Activated CD4-positive, alpha-beta T cell treated with anti-CD3 and anti-CD28 coated beads, Interleukin-2, amount 50 U/mL, for 4 hours (primary cell): ENCODE measurements at places on chromosomes 12 and 14.

- no peak for DNase-seq
Measured at GRCh38 chr14:67441256-67441655, 29.3 kb upstream of the PLEK2 start.

- no peak for DNase-seq
Measured at GRCh38 chr12:120751389-120751788, 25.8 kb downstream of the ACADS start.

DNA sequence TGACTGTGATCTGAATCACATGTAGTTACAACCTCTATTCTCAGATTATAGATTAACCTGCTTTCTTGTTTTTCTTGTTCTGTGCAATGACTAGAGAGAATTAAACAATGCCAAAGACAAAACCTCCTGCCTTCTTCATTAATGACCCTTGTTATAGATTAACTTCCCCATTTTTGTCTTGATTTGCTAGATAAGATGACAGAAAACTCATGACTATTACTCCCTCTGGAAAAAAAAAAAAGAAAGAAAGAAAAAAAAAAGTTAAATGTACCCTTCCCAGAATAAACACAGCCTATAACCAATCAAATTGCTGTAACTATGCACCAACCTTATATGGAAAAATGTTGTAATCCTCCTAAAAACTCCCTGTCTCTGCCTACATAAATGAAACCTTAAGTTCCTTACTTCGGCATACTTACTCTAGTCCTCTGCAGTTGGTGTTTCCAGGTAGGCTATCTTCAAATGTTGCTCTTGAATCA lies 41.1 kb upstream of the PCED1B start:
- DNase-seq, result no peak

DNA sequence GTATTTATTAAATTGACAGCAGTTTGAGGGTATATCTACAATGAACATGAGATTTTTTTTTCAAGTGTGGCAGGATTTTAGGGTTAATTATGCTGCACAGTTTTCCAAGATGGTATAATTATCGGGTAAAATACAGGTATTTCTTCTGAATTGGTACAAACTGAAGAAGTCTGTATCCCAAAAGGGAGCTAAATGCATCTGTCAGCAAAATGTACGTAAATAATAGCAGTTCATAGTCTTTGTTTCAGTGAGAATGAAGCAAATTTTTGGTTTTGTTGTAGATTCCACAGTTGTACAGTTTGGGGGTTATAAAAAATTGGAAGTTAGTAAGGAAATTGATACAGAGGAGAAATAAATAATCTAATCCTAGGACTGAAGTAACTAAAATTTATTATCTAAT lies 63.3 kb downstream of the RAD52 start:
- DNase-seq, result no peak

DNA sequence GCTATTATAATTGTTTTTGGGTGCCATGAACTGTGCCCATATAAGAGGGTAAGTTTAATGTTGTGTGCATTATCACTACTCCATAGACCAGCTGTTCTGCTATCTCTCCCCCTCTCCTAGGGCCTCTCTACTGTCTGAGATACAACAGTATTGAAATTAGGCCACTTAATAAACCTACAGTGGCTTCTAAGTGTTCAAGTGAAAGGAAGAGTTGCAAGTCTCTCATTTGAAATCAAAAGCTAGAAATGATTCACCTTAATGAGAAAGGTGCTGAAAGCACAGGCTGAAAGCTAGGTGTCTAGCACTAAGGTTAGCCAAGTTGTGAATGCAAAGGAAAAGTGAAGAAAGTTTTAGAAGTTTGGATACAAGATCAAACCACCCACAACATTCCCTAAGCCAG lies 168.0 kb downstream of the SLC16A7 start:
- no peak for DNase-seq

DNA sequence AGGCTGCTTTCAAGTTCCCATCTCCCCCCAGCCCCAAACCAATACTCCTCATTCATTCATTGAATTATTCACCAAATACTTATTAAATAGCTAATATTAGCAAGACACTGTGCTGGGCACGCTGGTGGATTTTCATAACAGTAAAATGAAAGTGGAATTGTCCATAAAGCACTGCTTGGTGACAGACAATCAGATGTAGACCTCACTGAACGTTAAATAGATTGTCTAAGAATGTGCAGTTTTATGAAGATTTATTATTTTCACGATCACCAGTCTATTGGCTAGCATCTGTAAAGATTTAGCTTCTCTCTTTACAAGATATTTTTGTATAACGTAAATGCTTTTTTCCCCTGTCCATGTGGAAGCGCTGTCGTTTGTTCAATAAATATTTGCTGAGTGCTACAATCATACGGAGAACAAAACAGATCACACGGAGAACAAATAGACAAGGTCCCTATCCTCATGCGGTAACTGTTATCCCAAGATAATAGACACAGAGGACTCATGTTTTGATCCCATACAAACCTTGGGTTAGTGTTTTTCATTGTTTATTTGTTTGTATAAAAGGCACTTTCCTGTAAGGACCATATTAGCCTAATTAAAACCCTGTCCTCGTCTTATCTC lies 397.6 kb downstream of the BCAT1 start:
- DNase-seq, result no peak

DNA sequence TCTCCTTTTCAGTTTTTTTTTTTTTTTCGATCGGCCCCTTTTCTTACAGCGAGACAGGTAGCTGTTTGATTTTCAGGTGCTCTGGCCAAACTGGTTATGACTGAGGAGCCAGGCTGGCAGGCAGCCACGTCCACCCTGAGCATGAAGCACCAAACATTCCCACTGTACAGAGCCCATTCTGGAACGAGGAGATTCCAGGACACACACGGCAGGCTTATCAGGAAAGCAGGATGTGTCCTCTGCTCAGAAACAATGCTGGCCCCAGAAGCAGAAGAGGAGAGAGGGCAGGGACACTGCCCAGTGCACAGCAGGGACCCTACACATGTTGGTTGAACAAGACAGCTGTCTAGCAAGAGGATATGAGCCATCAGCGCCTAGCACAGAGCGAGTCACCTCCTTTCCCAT lies 3.7 kb upstream of the KRT2 start:
- no peak for DNase-seq

GRCh38 chr12:68667896-68668295 lies 18.9 kb upstream of the NUP107 start:
- no peak for DNase-seq

DNA sequence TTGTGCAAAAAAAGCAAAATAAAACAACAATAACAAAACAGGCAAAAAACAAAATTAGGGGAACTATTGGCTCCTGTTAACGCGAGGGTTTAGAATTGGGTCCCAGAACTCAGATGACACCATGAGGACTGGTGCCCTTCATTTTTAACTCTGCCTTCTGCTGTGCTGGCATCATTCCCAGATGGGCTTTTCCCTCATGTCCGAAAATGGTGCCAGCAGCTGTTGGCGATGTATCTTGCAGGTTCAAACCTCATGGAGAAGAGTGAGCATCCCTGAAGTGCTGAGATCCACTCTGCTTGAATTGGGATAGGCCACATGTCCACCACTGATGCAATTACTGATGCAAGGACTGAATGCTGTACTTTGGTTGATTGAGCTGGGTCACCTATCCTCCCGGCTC lies 61.1 kb downstream of the MYRFL start:
- no peak for DNase-seq

DNA sequence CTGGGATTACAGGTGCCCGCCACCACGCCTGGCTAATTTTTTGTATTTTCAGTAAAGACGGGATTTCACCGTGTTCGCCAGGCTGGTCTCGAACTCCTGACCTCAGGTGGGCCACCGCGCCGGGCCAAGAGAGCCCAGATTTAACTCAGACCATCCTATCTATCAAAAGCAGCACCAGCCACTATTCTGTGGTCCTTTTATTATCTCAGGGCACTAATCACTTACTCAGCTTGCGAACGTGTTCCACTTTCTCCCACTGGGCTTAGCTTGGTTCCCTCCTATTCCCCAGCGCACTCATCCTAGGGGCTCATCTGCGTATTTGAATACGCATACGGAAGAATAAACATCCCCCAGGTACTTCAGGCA lies 16.2 kb upstream of the AACS start:
- no peak for DNase-seq

GRCh38 chr14:54360667-54361066 lies 36.1 kb upstream of the CDKN3 start:
- DNase-seq, result no peak

DNA sequence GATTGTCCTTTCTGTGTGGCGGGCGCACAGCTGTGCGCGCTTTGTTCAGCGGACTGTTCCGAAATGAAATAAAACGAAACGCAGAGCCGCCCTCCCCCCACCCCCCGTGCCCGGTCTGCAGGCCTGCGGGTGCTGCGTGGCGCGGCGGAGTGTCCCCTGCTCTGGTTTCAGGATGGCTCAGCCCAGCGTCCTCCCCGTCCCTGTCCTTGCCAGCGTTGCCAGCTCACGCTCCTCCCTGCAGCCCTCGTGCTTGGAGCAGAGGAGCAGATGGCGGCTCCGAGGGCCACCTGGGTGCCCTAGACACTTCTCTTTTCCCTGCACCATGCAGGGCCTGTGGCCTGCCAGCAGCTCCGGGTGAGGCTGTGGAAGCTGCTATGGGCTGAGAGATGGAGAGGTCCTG lies 17.5 kb upstream of the BEGAIN start:
- no peak for DNase-seq

DNA sequence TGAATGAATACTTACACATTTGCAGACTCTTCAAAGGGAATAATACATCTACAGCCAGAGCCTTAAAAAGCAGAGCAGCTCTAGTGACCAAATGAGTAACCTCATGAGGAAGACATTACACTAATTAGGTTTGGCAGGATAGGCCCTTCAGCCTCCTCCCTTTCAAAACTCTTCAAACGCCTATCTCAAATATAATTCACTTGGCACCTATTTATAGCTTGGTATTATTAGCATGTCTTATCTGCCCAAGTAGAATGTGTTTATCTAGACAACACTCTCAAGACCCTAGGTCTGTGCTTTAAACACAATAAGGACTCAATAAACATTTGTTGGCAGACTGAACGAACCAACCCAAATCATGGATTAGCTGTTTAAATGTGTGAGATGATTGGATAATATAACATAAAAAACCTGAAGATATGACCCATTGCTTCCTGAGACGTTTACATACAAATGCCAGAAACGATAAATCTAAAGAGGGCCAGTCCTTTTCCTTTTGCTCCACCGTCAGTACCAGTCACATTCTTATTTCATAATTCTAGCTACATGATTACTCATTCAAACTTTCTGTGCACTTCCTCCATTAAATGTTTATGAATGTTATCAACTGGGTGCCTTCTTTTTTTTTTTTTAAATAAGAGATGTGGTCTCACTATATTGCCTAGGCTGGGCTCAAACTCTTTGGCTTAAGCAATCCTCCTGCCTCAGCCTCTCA lies 123.3 kb downstream of the CEP83 start:
- DNase-seq, result no peak

DNA sequence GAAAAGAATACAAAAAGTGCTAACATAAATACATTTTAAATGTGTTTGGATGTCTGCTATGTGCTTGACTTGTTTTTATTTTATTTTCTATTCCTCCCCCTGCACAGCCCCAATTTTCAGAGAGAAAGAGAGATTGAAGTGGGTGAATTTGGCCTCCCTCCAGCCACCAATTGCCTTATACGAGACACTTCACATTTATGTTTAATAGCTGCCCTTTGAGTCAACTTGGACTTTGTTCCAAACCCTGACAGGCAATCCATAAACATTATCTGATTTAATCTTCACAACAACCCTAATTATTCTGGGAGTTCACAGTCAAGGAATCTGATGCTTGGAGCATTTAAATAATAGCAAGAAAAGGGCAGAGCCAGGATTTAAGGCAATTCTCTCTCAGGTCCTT lies 161.7 kb downstream of the SLC15A4 start:
- no peak for DNase-seq

GRCh38 chr12:76201758-76202157 lies 117.3 kb upstream of the NAP1L1 start:
- no peak for DNase-seq

GRCh38 chr12:27780612-27781408 lies 774 bp upstream of the MANSC4 start:
- DNase-seq, result peak; percentile 16

GRCh38 chr14:30620178-30620577 lies 1.9 kb upstream of the SCFD1 start:
- no peak for DNase-seq

- DNase-seq, result no peak
Measured at GRCh38 chr14:68042586-68043210, 223.1 kb downstream of the RAD51B start.

GRCh38 chr14:51310505-51310944 lies 70.5 kb downstream of the TMX1 start:
- DNase-seq, result no peak

DNA sequence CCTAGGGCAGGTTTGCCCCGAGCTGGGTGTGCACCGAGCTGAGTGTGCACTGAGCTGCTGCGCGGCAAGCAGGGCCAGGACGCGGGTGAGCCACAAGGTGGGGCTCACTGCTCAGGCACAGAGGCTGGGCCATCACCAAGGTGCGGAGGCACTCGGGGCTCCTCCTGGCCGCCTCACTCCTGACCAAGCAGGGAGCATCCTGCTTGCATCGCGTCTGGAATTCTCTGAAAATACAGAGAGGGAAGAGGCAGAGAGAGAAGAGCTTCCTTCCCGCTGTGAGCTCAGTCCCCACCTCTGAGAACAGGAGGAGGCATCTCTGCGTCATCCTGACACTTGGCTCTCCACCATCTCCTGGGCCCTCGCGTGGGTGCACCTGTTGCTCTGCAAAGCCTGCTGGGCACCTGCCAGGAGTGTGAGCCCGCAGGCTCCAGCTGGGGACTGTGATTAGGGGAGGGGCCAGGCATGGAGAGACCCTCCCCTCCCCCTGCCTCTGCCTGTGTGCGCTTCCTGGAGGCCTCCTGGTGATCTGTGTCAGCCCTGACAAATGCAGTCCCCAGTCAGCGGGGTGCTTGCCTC lies 116.3 kb downstream of the GLT1D1 start:
- no peak for DNase-seq
